ENCODE measurements at places on chromosomes 11 and 22.
A peak's percentile ranks its signal among the peaks of the same experiment; 100 is the strongest.

DNA sequence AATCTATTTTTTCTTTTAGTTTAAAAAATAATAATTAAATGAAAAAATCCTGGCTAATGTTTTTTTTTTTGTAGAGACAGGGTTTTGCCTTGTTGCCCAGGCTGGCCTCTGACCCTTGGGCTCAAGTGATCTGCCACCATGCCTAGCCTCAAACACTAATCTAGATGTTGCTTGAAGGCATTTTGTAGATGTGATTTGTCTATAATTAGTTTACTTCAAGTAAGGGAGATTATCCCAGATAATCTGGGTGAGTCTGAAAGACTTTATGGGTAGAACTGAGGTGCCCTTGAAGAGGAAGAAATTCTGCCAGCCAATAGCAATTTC, 38.6 kb upstream of the RBFOX2 start:
- no peak for DNase-seq

GRCh38 chr22:33853200-33854097, 66.8 kb downstream of the LARGE1 start:
- peak; percentile 52 for DNase-seq

DNA sequence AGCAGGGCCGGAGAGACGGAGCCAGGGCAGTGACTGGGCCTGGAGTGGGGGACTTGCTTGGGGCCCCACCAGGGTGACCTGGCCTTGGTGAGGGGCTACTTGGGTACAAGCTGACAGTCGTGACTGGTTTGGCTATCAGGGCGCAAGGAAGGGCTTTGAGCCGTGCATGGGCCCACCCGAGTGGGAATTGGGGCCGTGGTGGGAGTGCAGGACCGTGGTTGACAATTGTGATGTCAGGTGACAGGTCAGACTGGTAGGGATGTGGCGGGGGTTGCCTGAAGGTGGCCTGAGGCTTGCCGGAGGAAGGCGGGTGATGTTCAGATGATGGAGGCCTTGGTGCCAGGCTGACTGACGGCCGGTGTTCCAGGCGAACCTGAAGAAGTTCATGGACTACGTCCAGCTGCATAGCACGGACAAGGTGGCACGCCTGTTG, 5.6 kb downstream of the SHANK3 start:
- DNase-seq: no peak

DNA sequence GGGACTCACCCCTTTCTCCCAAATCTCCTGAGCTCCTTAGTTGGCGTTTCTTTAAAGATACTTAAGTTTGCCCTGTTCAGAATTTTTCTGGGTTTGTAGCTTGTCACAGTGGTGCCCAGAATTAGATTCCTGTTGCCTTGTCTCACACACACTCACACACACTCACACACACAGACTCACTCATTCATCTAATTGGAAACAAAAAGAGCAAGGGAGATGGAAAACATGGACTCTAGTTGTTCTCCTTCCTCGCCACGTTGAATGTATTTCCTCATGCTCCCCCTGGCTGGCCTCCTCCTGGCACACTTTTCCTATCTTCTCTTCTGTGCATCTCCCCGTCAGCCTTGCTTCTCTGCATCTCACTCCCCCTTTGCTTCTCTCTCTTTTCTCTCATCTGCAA, 752.3 kb downstream of the NTM start:
- no peak for DNase-seq

GRCh38 chr11:12507391-12507790, 130.0 kb downstream of the PARVA start:
- no peak for DNase-seq

- DNase-seq: no peak
These were observed 20.3 kb downstream of the MB start for GRCh38 chr22:35596821-35597220.

DNA sequence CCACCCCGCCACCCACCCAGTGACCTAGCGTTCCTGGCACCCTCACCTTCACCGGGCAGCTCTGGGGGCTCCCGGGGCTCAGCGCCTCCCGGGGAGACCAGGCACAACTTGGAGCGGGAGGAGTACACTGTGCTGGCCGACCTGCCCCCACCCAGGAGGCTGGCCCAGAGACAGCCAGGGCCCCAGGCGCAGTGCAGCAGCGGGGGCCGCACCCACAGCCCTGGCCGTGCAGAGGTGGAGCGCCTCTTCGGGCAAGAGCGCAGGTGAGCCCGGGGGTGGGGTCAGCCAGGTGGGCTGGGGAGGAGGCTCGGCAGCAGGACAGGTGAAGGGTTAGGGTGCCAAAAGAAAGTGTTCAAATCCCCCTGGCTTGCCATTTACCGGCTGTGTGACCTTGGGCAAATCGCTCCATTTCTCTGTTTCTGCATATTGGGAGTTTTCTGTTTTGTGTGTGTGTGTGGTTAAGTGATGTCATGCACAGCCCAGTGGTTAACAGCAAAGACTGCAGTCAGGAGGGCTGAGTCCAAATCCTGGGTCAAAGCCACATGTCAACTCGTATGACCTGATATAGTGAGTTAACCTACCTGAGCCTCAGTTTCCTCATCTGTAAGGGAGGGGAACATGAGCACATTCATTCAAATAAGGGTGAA, 29.5 kb downstream of the TRIOBP start:
- DNase-seq: no peak

- DNase-seq: no peak
These were observed 62.7 kb upstream of the AMOTL1 start for GRCh38 chr11:94705419-94705818.

GRCh38 chr11:86138958-86139357, 70.1 kb upstream of the PICALM start:
- DNase-seq: no peak

- no peak for DNase-seq
These were observed 514.2 kb downstream of the SOX6 start for GRCh38 chr11:15841931-15842740.

DNA sequence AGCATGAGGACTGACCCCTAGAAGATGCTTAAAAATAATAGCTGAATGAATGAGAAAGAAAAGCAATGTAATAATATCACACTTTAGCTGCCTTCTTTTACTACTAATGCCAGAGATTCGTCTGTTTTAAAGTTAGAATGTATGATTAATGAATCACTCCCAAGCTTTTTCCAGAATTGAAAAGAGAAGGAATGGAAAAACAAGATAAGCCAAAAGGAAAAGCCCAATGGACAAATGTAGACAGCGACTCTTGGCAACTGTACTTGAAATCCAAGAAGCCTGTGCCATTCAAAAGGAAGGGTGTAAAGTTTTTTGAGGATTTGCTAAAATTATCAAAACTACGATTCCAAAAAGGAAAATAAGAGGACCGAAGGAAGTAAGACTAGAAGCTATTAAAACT, 40.8 kb upstream of the PAMR1 start:
- no peak for DNase-seq

- peak; percentile 22 for DNase-seq
These were observed 28.0 kb downstream of the SWAP70 start for GRCh38 chr11:9691865-9692264.

- peak; percentile 36 for DNase-seq
These were observed 4.0 kb upstream of the SCN4B start for GRCh38 chr11:118156531-118157185.

- no peak for DNase-seq
These were observed 68.0 kb upstream of the PRDM11 start for GRCh38 chr11:45078236-45079074.

DNA sequence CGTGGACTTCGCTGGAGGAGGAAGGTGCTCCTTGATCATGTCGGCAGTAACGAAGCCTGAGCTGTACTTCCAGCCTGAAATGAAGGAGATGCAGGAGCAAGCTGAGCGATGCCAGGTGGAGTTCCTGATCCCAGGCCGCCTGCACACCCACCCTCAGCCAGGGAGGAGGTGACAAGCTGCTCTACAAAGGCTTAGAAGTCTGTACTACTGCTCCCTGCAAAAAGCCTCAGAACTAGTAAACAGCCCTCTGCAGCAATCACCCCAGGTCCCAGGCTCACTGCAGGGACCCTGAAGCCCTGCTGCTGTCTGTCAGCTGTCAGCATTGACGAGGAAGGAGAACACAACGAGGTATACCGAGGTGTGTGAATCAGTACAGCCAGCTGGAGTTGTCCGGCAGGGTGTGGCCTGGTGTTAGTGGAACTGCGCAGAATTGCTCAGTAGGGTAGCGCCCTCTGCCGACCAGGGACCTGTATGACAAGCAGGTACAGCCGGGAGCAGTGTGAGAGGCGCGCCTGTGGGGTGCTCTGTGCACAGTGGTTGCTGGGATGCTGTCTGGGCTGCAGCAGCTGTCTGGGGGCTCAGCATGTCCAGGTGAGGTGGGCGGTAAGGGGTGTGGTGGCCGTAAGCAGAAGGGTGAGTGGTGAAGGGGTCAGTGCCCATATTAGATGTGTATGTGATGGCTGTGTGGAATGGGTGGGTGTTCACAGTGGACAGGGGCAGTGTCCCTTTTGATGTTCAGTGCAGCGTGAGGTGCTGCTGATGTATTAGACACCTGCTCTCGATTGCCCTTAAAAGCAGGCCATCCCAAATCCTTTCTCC, 7.6 kb downstream of the CYB5R2 start:
- peak; percentile 83 for DNase-seq

GRCh38 chr22:34068001-34068400, 147.7 kb upstream of the LARGE1 start:
- no peak for DNase-seq

GRCh38 chr11:125275905-125276618, 111.5 kb downstream of the PKNOX2 start:
- no peak for DNase-seq

DNA sequence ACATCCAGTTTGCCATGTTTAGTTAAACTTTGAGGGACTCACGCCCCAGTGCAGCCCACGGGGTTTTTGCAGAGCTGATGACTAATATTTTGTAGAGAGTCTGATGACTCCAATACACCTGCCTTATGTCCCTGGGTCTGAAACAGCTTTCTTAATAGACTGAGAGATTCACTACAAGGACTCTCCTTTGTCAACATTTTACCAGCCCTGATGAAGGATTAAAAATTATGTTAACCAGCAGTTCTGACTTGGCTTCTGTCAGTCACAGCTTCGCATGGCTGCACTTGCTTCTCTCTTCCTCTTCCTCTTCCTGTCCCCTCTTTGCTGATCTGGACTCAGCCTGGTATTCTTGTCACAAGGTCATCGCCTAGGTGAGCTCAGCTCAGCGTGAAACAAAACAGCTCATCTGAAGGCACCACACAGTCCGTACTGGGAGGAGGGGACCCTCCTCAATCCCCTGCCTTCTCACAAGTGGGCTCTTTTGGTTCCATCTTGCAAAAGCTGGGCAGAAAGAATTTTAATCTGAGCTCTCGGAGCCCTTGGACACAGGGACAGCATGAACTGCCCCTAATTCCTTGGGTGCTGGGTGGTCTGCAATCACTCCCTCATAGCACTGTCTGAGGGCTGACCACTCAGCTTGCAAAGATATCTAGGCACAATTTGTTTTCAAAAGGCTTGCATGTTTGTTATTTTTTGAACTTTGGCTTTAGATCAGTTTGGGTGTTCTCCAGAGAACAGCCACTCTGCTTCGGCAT, 38.1 kb upstream of the POU2AF1 start:
- no peak for DNase-seq

DNA sequence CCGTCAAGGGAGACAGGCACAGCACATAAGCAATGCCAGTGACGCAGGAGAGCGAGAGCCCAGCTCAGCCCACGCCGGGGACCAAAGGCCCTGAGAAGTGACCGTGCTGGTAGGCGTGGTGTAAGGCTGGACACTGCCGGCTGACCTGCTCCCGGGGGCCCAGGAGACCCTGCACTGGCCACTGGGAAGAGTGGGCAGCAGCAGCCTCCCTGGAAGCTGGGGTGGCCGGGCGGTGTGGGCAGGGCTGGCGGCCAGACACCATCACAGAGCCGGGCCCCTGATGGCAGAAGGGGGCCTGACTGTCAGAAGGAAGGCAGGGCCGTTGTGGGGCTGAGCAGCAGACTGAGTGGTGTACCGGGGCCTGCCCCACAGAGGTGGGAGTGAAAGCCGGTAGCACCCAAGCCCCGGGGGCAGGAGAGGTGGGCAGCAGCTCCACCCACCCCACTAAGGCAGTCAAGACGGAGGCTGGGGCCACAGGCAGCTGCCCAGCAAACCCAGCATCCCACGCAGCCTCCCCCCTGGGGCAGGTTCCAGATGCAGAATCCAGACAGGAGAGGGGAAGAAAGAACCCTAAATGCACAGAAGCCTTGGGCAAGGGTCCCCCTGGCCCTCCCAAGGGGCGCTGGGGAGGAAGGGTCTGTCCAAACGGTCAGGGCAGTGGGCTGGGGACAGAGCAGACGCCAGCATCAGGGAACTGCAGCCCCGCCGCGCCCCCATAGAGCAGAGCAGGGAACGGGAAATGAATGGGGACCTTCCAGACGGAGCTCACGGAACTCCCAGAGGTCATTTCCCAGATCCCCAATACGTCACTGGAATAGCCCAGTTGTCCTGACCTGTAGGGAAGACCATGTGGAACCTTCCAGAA, 205.2 kb downstream of the BRD1 start:
- no peak for DNase-seq

DNA sequence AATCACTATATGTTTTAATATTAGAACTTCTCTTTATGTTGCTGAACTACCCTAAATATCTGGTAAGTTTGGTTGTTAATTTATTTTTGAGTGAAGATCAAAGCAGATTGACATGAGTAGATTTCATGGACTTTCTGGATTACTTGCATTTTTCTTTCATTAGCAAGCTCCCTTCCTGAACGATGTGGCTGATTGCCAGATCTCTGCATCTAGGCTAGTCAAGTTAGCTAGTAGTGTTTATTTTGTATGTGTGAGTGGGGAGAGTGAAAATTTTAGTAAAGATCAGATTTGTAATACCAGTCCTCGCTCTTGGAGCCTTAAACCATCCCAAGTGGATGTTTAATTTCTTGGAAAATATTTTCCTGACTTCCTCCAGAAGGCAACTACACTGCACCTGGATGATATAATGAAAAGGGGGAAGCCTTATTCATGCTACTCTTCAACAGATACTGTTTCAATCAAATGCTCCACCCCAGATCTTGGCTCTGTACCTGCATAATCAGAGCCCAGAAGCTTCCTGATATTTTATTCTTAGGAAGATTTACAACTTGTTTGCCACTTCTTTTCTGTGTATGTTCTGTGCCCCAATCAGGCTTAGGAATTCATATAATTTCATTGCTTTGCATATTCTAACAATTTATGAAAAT, 143.2 kb upstream of the GRIA4 start:
- no peak for DNase-seq

GRCh38 chr11:97354026-97354425, 964.2 kb downstream of the JRKL start:
- no peak for DNase-seq

GRCh38 chr11:2930704-2931419, 1.6 kb upstream of the PHLDA2 start:
- DNase-seq: peak; percentile 88

GRCh38 chr11:124844664-124845079, 20.6 kb upstream of the ROBO3 start:
- DNase-seq: no peak

GRCh38 chr11:43919852-43920597, 22.4 kb upstream of the C11orf96 start:
- DNase-seq: no peak

DNA sequence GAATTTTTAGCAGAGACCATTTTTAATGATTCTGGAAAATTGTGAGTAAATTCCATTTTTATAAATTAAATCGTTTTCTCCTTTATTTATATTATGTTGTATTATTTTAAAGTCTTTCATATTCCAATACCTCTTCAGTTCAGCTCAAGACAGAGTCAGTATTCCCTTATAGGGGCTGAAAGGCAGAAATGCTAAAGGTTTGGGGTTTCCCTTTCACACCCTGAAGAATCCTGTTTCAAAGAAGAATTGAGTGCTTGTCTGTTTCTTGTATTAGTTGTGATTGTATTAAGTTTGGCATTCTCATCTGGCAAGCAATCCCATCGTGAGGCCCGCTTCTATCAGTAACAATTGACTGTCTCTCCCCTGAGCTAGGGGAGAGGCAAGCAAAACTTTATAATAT, 57.4 kb downstream of the PACSIN2 start:
- DNase-seq: no peak
